NCI-H1417 treated with DMSO at 0.1 percent for 48 hours (cell line): ENCODE measurements at places on chromosomes 7 and 10.

DNA sequence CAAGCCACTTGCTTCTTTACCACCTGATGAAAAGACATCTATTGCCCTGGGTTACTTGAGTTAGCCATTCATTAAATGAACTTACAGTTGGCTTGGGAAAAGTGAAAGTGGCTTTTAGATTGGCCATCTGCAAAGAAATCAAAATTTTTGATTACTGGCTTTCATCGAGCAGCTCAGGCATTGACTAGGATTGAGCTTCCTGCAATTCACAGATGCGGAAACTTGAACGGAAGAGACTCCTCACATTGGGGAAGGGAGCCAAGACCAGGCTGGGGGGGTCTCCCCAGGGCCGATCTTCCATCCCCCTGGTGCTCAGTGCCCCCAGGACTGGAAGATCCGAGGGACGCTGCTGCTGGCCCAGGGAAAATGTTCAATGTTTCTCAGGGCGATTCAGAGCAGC, 145.4 kb downstream of the PIP4K2A start:
- no peak for DNase-seq

DNA sequence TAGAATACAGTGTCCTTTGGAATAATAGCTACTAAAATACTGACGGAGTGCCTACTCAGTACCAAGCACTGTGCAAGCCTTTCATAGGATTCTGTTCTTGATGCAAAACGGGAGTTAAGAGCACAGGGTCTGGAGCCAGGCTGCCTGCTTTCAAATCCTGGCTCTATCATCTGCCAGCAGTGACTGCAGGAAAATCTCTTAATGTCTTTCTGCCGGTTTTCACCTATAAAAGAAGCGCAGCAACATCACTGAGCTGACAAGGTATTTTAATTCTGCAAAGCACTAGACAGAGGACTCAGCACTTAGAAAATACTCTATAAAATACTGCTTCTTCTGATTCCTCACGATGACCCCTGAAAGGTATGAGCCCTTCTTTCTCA, 659 bp downstream of the FIGNL1 start:
- DNase-seq: no peak

DNA sequence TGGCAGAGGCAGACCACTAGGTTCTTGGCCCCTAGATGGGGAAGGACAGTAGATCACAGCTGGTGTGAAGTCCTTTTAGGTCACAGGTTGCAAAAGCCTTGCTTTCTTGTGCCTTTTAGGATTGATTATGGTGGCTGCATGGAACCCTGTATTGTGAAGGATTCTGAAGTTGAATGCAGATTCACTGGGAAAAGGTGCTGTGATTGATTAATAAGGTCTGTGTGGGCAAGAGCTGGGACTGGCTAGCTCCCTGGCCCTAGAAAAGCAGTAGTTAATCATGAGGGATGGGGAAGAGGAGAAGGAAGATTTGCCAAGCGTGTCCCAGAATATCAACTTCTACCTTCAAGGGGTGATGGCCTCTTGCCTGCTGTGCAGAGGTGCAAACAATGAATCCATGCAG, 105.5 kb downstream of the CDH23 start:
- DNase-seq: no peak

- DNase-seq: no peak
Observed at GRCh38 chr7:106347229-106347833, 62.5 kb upstream of the NAMPT start.

GRCh38 chr7:36659172-36659516, 65.2 kb downstream of the AOAH start:
- DNase-seq: no peak

DNA sequence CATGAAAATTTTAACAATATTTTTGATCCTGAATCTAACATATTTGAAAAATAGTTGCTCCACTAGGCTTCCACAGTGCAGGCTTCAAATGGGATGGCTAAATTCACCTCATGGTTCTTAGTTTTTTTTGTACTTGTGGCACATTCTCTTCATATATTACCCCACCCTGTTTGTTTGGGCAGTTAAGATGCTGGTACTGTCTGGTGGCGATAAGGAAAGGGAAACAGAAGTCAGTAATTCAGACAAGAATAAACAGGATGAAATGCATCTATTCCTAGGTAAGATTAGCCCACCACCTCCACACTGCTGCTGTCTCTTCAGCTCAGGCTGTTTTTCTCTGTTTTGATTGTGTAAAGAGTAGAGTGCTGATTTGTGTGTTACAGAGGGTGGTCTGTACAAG, 44.2 kb downstream of the GLRX3 start:
- DNase-seq: no peak
